ENCODE measurements at places on chromosomes 16 and 17.

- no peak for DNase-seq
These were observed 58.9 kb upstream of the LRRC37A3 start for GRCh38 chr17:64978138-64978537.

GRCh38 chr17:50425682-50426471 lies at the start of gene ACSF2:
ACSF2 (plus strand) TSS chr17:50426218; CDS start chr17:50426262, 44 bp downstream.
- DNase-seq, result peak; percentile 81

- DNase-seq, result no peak
These were observed 26.7 kb upstream of the ERN1 start for GRCh38 chr17:64156670-64157069.

GRCh38 chr17:61444831-61445230 lies 7.4 kb upstream of the TBX4 start:
- no peak for DNase-seq

- DNase-seq, result no peak
These were observed 80.7 kb downstream of the SNX29 start for GRCh38 chr16:12057266-12057665.

- no peak for DNase-seq
These were observed 99.7 kb downstream of the CYTH1 start for GRCh38 chr17:78682363-78682762.

DNA sequence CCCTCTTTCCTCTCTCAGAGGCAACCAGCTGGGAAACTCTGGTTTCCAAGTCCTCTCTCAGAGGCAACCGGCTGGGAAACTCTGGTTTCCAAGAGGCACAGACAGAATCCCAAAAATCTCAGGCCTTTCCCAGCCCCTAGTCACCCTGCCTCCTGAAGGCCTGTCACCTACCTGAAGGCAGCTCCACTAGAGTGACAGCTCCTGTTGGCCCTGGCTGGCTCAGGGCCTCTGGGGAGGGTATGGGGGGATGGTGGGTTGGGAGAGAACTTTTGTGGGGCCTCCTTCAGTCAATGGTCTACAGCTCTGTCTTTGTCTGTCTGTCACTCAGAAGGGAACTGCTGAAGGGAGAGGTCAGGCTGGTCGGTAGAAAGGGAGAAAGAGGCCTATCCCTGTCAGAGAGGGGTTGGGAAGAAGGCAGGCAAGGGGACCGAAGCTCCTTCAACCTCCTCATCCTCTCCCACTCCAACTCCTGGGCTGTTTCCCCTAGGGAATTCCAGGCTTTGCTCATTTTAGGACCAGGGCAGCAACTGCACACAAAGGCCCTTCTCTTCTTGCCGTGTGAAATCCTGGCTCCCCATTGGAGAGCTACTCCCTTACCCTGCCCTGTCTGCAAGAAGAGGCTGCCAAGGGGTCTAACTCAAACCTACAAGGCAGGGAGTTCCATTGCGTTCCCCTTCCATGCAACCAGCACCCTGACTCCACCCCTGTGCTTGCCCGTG lies 23.6 kb downstream of the COPZ2 start:
- DNase-seq, result no peak
